AML-193 (cell line): ENCODE measurements at places on chromosomes 6 and 20.

DNA sequence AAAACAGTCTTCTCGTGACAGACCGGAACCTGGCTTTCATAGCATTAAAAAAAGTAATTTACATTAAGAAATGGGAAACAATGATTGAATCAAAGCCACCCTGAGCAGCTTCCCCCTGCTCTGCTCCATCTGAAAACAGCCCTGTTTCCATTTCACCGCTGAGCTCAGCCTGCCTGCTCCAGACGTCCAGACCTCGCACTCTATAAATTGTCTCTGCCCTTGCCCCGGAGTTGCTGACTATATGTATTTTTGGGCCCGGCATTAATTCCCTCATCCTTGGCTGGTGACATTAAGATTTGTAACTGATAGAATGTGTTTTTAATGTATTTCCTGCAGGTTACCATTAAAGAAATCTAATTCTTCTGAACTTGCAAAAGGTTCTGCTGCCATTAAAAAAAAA lies 22.7 kb upstream of the TCP11 start:
- no peak for DNase-seq

- no peak for DNase-seq
Measured at GRCh38 chr6:75620381-75621304, 19.0 kb downstream of the SENP6 start.

DNA sequence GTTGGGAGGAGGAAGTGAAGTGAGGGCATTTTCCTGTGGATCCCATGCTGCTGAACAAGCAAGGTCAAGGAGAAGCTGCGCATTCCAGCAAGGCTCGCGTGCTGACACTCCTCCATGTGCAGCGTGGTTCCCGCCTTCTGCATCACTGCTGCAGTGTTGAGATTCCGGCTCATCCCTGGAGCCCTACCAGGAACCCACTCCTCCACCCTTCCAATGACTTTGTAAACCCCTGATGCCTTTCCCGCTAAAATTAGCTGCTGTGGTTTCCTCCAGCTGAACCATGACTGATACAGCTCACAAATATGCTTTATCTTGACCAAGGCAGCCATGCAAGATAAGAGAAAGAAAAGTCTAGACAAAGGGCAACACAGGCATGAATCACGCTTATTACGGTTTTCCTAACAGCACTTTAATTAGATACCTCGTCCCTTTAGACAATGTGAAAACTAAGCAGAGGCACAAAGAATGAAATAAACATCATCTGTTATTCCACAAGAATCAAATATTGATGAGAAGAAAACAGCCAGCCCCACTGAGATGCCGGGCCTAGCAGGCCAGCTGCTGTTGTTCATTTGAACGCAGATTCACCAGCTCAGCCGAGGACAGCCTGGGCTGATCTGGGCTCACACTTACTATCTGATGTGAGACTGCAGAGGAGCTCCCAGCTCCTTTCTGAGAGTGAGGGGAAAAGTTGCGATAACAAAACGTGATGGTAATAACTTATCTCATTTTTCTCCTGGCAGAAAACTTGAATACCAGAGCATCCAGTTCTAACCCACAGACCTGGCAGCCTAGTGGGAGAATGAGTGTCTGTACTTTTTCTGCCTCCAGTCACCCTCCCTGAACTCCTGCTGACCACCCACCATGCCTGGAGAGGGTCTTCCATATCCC lies 14.2 kb upstream of the BNIP5 start:
- no peak for DNase-seq

GRCh38 chr20:44143936-44144335 lies 43.1 kb downstream of the JPH2 start:
- no peak for DNase-seq

- no peak for DNase-seq
Measured at GRCh38 chr6:125365230-125365629, 63.5 kb upstream of the HDDC2 start.

GRCh38 chr6:140977403-140977802 lies 1155.3 kb upstream of the GJE1 start:
- DNase-seq: no peak

GRCh38 chr20:10784554-10785183 lies 110.9 kb upstream of the JAG1 start:
- DNase-seq: no peak

DNA sequence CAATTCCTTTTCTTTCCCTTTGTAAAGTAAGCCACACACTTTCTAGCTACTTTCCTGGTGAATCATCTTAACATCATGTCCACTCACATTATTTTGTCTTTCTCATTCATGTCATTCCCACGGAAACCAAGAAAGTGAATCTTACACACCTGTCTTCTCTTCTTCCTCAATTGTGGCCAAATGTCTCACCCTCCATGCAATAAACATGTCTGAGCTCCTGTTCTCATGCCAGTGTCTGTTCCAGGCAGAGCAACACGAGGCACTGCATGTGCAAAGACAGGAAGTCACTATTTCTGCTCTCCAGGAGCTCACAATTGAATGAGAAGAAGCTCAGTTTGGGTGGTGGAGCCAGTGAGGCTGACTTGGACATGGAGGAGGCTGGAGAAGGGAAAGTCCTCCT lies 29.0 kb upstream of the TMEM244 start:
- no peak for DNase-seq

DNA sequence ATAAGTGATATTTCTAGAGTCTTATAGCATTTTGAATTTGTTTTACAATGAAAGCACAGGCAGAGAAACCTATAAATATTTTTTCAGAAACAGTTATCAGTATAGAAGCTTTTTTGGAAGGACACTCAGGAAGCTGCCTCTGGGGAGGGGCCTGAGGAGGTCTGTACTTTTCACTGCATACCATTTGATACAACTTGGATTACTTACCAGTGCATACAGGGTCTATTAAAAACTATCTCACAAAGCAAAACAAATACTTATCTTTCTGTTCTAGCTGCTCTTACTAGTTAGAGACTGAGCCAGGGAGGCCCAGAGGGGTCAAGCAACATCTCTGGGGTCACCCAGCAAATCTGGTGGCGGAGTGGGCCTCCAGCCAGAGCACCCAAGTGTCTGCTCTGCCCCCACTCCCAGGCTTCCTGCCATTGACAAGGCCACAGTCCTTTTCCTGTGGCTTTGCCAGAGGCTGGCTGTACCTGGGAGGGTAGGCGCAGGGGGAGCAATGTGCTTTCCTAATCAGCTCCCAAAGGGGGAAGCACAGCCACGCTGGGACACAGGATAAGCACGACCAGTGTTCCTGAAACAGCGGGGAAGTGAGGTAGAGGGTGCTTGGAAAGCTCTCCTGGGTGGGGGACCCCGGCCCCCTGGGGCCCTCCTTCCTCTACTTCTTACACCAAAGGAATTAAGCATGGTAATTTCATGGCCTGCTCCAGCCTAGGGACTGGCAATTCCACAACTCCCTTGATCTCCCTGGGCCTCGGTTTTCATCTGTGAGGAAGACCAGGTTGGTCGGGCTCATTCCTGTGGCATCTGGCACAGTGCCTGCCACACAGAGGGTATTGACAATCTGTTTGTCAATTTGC lies 7.8 kb downstream of the TCF15 start:
- no peak for DNase-seq

DNA sequence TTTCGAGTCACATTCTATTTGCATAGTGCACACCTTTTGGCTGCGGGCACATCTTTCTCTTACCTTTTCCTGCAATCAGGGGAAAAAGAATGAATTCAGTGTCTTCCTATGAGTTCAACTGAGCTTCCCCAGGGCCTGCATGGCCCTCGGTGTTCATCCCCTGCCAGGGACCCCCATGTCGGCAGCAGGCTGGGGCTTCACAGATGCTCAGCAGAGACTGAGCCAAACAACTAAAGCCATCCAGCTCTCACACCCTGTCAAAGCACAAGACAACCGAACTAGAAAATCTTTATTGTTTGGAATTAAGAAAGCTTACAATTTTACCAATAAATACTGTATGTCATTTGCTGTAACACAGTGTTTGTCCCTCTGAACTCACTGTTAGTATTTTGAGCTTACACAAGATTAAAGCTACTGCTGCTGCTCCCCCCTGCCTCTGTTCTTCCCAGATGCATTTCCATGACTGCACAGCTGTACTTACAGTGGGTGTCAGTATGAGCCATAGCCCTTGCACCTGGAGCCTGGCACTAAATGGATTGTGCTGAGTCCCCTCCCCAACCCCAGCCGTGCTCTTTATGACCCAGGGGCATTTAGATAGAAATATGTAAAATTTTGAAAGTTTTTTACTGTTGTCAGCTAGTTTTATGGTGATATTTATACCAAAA lies 205.8 kb downstream of the TMEM242 start:
- no peak for DNase-seq

- no peak for DNase-seq
Measured at GRCh38 chr6:27471365-27472115, 1.4 kb downstream of the ZNF184 start.

DNA sequence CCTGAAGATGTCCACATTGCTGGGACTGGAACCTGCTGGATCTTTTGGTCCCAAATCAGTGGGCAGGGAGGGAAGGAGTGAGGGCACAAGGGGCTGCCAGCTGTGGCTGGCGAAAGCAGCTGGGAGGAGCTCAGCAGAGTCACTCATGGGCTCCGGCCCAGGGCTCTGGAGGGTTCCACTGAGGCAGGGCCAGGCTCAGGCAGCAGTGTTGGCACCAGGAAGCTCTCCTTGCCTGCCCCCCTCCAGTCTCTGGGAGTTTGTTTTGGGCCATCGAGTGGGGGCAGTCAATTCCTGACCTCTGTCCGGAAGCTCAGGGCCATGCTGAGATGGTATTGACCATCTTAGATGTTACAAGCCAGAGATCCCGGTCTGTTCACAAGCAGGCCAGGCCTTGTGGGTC lies 39.1 kb upstream of the IRF4 start:
- DNase-seq: no peak

- DNase-seq: no peak
Measured at GRCh38 chr6:142952614-142953013, 7.6 kb upstream of the HIVEP2 start.

DNA sequence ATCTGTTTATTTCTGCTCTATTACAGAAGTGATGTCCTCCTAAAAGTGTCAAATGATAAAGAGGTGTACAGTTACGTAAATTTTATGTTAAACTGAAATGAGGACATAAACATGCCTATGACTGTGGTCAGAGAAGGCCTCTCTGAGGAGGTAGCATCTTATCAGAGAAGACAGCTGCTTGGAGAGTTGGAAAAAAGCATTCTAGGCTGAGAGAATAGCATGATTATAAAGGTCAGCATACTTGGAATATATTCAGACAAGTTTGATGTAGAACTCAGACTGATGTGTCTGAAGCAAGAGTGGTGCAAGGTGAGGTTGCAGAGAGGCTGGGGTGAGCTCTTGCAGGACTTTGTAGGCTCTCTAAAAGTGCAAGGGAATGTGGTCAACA lies 3.1 kb upstream of the PCNA start:
- DNase-seq: no peak

GRCh38 chr6:112270756-112271155 lies 16.4 kb upstream of the LAMA4 start:
- DNase-seq: no peak

DNA sequence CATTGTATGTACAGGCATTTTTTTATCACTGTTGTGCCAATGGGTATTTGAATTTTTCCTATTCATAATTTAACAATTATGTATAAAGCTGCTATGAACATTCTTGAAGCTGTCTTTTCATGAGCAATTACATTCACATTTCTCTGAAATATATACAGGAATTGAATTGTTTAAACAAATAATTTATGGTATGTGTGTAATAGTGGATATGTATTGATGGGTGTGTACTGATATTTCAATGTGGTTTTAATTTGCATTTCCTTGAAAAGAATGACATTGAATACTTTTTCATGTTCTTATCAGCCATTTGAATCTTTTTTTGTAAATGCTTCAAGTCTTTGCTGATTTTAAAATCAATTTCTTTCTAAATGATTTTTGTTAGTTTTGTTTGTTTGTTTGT lies 629.4 kb upstream of the FLRT3 start:
- DNase-seq: no peak

DNA sequence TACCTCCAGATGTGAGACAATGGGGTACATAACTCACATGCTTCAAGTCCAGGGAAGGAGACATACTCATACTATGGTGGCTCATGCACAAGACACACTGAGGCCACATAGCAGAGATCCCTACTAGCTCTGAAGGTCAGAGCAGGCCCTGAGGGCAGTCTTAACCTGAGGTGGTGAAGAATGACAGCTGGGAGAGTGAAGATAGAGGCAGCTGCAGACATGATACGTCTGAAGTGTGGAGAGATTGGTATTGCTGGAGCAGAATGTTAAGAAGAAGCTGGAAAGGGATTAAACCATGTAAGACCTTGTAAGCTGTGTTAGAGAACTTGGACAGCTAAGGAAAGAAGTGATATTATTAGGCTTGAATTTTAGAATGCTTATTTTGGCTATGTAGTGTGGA lies 32.9 kb downstream of the PGM3 start:
- no peak for DNase-seq

GRCh38 chr6:169189182-169189581 lies 64.5 kb downstream of the THBS2 start:
- DNase-seq: no peak

- DNase-seq: peak; percentile 42
Measured at GRCh38 chr20:38434301-38434741, 807 bp downstream of the SNHG17 start.

- DNase-seq: peak; percentile 98
Measured at GRCh38 chr6:110738899-110739365, 76.3 kb downstream of the CDK19 start.

- no peak for DNase-seq
Measured at GRCh38 chr6:132964101-132964867, 149.9 kb downstream of the RPS12 start.

DNA sequence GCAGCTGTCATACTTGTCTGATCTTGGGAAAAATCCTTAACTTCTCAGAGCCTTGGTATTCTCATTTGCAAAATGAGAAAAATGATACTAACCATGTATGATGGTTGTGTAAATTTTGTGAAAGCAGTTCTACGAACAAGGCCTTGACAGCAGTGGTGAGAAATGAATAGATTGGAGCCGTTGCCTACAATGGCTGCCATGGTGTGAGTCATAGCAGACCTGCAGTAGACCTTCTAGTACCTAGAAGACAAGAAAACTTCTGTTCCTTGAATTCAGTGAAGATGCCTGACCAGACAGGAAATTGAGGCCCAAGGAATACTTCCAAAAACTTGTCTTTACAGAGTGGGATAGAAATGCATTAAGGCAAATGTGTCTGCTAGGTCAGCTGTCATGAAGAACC lies 338.9 kb downstream of the QKI start:
- no peak for DNase-seq
